ENCODE measurements at places on chromosomes 2 and 18. TPM values are rescaled to one million over a fixed set of nuclear protein-coding genes. Genes with fewer than 3 reads are reported as not detected.

GRCh38 chr2:238498691-238499295 is 72.1 kb downstream of the ASB1 start:
- no peak for DNase-seq

- no peak for DNase-seq
These were observed 25.3 kb upstream of the IL1RL1 start for GRCh38 chr2:102286041-102286440.

GRCh38 chr2:15642011-15642814 is 50.5 kb downstream of the DDX1 start:
- DNase-seq = no peak

DNA sequence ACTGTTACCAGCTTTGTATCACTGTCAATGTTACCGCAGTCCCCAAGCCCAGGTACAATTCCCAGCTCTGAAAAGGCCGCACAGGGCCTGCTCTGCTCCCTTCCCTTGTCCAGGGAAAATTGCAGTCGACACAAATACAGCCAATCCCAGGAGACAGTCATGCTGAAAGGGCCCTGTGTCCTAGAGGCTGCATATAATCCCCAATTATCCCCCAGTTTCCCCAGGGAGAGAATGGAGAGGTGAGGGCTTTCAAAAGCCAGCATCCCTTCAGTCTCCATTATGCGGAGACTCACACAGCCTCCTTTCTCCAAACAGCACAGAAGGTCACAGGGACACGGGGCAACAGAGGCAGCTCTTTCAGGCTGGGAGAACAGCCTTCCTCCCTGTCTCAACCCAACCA is 17.1 kb upstream of the CTIF start:
- DNase-seq = no peak

DNA sequence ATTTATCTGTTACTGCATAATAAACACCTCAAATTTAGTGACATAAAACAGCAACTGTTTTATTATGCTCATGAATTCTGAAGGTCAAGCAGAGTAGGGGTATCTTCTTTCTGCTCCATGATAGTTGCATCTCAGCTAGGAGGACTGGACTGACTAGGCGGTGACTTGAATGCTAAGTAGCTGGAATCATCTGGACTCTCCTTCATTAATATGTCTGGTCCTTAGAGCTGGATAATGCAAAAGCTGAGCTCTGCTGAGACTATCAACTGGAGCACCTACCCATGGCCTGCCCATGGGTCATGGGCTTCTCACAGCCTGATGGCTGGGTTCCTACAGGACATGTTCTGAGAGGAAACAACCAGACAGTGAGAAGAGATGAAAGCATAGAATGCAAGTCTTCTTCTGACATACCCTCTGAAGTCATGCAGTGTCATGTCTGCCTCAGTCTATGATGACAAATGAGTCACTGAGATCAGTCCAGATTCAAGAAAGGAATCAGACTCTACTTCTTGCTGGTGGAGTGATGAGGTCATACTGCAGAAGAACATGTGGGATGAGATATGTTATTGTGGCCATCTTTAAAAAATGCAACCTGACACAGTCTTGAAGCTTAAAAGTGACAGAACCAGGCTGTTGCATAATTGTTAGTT is 174.2 kb upstream of the OSR1 start:
- DNase-seq = no peak

DNA sequence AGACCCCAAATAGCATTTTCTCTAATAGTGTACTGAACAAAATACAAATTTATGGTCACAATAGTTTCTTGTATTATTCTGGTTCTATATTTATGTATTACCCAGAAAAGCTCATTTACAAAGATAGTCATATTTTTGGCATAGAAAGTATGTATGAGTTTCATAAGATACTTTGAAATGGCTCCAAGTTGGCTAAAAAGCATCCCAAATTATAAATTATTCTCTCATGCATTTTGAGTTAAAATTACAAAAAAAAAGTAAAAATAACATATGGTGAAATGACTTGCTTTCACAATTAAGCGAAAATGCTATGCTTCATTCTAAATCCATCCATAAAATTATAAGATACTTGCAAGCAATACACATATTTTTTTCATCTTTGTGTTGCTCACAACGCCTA is 530.7 kb downstream of the ZNF804A start:
- DNase-seq = no peak

- DNase-seq = no peak
These were observed 373.6 kb downstream of the CDH7 start for GRCh38 chr18:66124394-66124793.

GRCh38 chr2:234240917-234241316 is 190.4 kb downstream of the SPP2 start:
- no peak for DNase-seq

- DNase-seq = no peak
These were observed 54.1 kb upstream of the MYCN start for GRCh38 chr2:15886231-15886630.

DNA sequence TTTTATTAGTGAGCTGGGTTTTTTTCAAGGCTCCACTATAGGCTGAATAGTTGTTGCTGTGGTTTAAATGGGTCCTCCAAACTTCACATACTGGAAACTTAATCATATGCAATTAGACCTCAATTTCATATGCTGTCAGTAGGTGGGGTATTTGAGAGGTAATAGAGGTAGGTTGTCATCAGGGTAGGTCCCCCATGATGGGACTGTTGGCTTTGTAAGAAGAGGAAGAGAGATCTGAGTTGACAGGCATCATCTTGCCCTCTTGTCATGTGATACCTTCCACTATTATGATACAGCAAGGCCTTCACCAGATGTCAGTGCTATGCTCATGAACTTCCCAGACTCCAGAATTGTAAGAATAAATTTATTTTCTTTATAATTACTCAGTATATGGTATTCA is 819.4 kb downstream of the LRP1B start:
- DNase-seq = no peak

DNA sequence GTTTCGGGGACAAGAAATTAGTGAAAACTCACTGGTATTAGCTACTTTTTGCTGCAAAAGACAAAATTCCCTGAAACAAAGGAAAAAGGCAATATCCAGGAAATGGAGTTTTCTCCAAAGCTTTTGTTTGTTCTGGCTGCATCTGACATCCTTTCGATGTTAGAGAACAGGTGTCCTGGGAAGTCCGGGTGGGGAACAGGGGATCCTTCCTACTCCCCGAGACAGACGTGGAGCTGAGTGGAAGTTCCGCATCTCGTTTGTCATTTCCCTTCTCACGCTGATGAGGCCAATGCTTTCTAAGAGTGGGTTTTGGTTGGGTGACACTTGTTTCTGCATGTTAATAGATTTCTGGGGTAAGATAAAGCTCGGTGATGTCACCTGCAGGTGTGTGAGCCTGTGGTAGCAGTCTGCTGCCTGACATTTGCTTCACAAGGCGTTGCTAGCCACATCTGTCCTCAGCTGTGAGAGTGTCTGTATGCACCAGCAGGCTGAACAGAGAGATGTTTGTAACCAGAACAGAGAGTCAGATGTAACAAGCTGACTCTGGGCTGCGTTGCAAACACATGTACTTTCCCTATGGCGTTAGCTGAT is 125.9 kb downstream of the ACOXL start:
- DNase-seq = no peak

GRCh38 chr2:105936954-105937353 is 192.2 kb downstream of the NCK2 start:
- DNase-seq = no peak

GRCh38 chr2:182018218-182018617 is 32.6 kb downstream of the PPP1R1C start:
- DNase-seq = no peak

DNA sequence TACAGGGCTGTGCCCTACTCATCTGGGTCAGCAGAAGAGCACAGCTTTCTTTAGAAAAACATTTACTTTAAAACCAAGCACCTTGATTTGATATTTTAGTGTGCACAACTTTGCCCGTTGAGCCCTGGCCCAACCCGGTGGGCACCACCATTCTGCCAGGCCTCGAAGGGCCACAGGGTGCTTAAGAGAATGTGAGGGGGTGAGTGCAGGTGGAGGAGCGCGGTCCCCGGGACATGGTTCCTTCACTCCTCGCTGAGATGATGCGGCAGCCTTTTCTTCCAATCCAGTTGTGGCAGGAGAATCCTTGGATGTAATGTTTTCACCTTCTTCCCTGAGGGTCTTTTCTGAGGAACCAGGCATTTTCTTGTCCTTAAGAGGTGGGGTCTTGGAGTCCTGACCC is 119.0 kb downstream of the RPIA start:
- DNase-seq = no peak

DNA sequence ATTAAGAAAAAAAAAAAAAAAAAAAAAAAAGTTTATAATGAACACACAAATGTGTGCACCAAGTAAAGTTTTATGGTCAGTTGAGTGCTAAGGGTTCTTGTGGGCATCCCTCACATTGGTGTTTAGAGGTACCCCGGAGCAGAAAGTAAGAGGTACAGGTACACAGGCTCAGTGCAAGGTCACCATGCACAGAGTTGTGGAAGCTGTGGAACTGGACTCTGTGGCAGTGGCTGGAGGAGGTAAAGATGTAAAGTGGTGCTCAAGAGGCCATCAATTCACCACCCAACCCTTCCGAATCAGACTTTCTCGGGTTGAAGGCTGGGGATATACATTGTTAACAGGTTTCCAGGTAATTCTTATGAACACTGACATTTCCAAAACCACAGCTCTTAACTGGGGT is 299.1 kb upstream of the STON1 start:
- DNase-seq = no peak

- DNase-seq = no peak
These were observed 1345.1 kb downstream of the SUCLG1 start for GRCh38 chr2:83113953-83114352.

- DNase-seq = no peak
These were observed 147.9 kb upstream of the NCKAP5 start for GRCh38 chr2:133716166-133716565.

DNA sequence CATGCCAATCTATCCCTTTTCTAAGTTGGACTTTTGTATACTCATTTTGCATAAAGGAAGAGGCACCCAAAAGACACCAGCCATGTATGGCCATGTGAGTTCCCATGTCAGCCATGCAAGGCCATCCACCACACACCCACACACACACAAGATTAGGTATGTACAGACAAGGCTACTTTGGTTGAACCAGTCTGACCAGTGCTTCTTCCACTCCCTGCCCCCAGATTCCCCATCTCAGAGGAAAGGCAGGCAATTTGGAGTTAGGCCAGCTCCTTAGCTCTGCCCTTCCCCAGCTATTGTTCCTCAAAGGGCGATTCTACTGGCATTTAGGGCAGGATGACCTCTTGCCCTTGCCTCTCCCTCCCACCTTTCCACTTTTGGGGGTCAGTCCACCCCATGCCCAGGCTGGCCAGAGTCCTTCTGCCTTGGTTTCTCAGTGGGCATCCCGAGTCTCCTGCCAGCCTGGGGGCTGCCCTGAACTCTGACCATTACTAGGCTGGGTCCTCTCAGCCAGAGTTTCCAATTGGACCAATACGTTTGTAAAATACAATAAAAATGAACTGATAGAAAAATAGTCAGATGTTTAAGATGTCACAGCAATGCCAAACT is 101.1 kb downstream of the ZBTB7C start:
- DNase-seq = no peak

DNA sequence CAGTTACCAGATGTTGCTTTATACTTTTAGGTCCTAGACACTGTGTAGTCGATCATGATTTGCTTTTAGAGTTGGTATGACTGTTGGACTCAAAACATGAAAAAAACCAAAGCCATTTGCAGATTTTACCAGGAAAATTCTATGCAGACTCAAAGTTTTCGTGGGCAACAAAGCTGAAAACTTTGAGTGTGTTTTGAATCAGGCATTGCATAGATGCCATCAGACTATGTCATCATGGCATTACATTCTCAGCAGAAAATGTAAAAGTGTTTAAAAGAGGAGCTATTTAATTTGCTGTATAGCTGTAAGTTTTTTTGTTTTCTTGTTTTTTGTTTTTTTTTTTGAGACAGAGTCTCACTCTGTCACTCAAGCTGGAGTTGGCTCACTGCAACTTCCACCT is 43.5 kb upstream of the ELAC1 start:
- no peak for DNase-seq

- DNase-seq = no peak
These were observed 95.2 kb downstream of the ZNF516 start for GRCh38 chr18:76399613-76400391.

GRCh38 chr18:67639872-67640271 is 123.4 kb upstream of the DSEL start:
- no peak for DNase-seq

DNA sequence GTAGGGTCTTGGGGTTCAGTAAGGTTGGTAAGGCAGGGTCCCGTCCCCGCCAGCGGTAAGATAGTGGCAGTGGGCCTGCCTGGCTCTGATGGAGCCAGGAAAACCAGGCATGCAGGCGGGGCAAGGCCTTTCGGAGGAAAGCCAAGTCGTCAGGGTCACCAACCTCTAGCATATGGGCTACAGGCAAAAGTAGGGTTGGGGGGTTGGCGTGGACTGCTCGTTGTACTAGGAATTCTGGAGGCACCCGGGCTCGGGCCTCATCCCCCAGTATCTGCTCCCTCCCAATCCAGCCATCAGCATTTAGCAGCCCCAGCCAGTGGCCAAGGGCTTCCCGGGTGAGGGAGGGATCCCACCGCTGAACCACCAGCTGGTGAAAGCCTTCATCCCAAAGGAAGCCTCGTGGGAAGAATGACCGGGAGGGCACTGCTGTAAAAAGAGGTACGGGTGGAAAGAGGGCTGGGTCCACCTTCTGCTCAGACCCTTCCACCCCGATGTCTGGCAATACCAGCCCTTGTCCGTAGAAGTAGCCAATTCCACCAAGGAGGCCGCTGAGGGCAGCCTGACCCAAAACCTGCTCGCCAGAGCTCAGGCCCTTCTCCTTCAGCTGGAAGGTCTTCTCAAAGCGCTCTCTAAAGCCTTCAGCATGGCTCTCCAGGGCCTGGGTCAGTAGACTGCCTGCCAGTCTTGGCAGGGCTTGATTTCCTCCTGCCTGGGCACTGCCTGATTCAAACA is 3.0 kb downstream of the MOGS start:
- no peak for DNase-seq

GRCh38 chr2:159202568-159203071 is 83.9 kb downstream of the WDSUB1 start:
- DNase-seq = peak; percentile 20

DNA sequence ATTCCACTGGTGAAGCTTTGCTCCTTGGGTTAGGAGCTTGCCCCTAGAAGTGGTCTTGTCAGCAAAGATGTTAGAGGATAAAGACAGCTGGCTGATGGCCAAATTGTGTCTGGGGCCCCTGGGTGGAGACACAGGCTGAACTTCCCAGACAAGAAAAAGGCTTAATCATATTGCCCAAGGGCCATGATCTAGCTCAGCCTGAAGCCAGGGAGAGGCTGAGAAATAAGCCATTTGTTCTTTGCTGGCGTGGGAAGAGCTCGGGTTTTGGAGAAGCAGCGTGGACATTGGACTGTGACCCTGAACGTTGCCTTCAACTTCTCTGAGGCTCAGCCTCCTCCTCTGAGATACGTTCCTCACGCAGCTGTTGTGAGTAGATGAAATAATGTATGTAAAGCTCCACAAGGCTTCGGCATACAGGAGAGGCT is 153.0 kb downstream of the ZFP36L2 start:
- DNase-seq = no peak

The OTX1 gene
- total RNA-seq = 2.5 TPM

The PLEKHA3 gene
- 16.1 TPM for total RNA-seq

The NETO1 gene
- 47.7 TPM for total RNA-seq

The GCA gene
- total RNA-seq = 39.6 TPM

The MLPH gene
- 0.94 TPM for total RNA-seq

The MGAT4A gene
- total RNA-seq = 40.7 TPM

The MAP2 gene
- total RNA-seq = 681 TPM

The UGT1A10 gene
- not detected for total RNA-seq

The RNF125 gene
- 1.1 TPM for total RNA-seq

The CFC1 gene
- not detected for total RNA-seq

The CERKL gene
- 1.1 TPM for total RNA-seq

Measured in occipital lobe (tissue), 3 donors.